ENCODE measurements at places on chromosomes 1 and 21. TPM values are rescaled to one million over a fixed set of nuclear protein-coding genes. Genes with fewer than 3 reads are reported as not detected.

Gene FMOD
- total RNA-seq: 2.2 TPM

Gene RAB3B
- total RNA-seq: 12.5 TPM

Gene LCE2C
- total RNA-seq: not detected

Gene FAM72B
- 0.49 TPM for total RNA-seq

Gene GJA4
- total RNA-seq: 2.2 TPM

Gene TIE1
- total RNA-seq: 9.6 TPM

Gene PPFIA4
- 12.3 TPM for total RNA-seq

Gene CRYZ
- 5.4 TPM for total RNA-seq
